Hematopoietic multipotent progenitor cell treated with erythropoietin and hydrocortisone succinate and interleukin-3 and kit ligand, for 4 days (in vitro differentiated cells): ENCODE measurements at places on chromosomes 7 and 10.

GRCh38 chr7:91656541-91657482 is 223.7 kb downstream of the MTERF1 start:
- no peak for DNase-seq

GRCh38 chr10:48798481-48799254 is 114.0 kb downstream of the WDFY4 start:
- no peak for DNase-seq

GRCh38 chr10:62068464-62068863 is 167.0 kb downstream of the ARID5B start:
- DNase-seq, result no peak

DNA sequence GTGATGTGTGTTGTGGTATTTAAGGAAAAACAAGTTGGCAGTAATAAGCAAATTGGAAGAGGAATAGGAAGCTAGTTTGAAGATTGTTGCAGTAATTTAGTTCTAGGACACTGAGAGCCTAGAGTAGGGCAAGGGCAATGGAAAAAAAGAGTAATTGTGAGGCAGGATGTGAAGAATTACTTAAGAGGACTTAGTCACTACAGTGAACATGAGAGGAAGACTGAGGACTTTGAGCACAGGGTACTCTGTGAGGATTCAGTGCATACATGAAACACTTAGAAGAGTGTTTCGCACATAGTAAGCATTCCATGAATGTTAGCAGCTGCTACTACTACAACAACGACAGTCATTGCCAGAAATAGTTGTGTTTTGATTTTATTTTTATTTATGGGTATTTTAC is 30.9 kb upstream of the DKK1 start:
- no peak for DNase-seq

- DNase-seq, result no peak
Observed at GRCh38 chr10:28444031-28444430, 88.9 kb upstream of the WAC start.

- DNase-seq, result no peak
Observed at GRCh38 chr7:155209478-155210319, 88.0 kb upstream of the INSIG1 start.

DNA sequence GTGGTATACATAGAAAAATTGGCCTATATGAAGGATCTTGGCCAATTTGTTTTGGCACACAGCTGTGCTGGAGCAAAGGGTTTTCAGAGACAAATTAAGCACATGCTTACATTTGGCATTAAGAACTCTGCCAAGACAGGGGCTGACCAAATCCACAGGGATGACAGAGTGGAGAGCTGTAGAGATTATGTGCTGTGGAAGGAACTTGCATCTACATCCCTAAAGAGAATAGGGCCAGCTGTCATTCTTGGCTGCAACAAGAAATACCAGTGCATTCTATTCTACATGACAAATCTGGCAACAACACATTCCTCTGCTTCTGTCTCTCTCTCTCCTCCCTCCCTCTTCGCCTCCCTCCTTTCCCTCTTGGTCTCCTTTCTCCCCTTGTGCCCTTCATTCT is 75.6 kb downstream of the POM121L12 start:
- no peak for DNase-seq

GRCh38 chr10:57699944-57700343 is 567.8 kb downstream of the IPMK start:
- DNase-seq, result no peak
